D721Med (cell line): ENCODE measurements at places on chromosomes 11 and 22.

GRCh38 chr22:45112136-45112879 is 51.4 kb upstream of the NUP50 start:
- no peak for DNase-seq

DNA sequence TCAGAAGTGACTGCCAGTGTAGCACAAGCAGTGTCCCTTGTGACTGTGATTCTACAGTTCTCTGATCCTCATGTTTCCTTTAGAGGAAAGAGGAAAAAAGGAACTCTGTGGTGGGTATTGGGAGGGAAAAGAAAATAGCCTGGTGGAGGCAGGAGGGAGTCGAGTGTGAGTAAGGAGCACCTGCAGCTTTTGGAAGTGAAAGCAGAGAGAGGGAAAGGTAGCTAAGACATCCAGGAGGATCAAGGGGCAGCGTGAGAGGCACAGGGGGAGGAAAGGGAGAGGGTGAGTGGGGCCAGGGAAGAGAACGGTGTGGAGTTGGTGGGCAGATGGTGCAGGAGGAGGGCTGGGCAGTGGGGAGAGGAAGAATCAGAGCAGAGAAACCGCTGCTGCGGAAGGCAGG is 12.4 kb downstream of the TMA7B start:
- no peak for DNase-seq

GRCh38 chr11:451738-452137 is 1.7 kb downstream of the PTDSS2 start:
- no peak for DNase-seq

- no peak for DNase-seq
These were observed 40.5 kb downstream of the TPCN2 start for GRCh38 chr11:69089258-69089657.

DNA sequence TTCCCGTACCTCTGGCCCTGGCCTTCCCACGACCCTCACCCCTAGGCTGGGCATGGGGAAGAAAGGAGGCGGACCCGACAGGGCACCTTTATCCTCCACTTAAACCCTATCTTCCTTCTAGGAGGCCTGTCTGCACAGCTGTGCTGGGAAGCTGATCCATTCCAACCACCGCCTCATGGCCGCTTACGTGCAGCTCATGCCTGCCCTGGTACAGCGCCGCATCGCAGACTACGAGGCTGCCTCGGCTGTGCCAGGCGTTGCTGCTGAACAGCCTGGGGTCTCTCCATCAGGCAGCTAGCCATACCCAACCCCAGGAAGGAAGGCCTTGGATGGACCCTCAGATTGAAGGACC is 599 bp downstream of the TIMM10B start:
- no peak for DNase-seq
